T-helper 1 cell (primary cell): ENCODE measurements at places on chromosomes 3 and 15.

- DNase-seq: no peak
Measured at GRCh38 chr3:197960694-197961581, 921 bp downstream of the LMLN start.

DNA sequence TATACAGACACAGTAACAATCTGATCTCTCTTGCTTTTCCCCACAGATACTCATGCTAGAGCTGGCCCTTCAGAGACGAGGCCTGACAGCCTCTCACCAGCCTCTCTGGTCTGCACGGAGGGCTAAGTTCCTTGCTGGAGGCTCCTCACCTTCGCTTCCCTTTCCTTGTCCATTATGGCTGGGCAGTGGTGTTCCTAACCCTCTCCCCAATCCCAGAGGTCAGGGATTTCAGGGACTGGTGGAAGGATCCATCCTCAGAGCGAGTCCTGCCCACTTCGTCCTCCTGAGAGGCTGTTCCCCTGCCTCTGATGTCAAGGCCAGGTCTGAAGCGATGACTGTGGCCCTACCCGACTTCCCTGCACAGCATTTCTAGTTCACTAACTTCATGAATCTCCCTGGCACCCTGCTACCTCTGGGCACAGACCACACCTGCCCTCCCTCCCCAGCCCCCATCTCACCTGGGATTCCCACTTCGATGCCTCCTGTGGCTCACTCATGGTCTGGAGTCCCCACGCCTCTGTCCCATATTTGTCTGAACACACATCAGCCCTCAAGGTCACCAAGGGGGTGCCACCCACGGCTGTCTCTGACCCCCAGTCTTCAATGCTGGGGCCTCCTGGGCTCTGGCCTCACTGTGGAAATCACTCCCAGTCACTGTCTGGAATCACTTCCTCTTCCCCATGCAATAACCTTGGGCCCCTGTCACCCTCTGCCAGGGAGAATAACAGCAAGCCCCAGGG is 124.9 kb upstream of the PRR20G start:
- no peak for DNase-seq

DNA sequence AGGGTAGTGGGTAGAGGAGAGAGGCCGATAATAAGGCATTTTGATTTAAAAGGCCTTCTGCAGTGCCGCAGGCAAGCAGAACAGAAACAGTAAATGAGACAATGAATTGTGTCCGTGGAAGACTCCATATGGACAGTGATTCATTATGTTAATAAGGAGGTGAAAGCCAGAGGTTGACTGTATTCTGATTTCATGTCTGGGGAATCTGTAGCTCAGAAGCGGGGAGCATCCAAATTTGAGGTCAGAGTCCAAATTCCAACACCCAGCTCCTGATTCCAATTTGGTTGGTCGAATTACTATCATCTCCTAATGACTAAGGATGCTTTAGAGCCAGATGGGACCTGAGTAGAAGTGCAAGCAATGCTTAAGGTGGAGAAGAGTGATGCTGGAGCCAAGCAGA is 1.0 kb upstream of the TBC1D21 start:
- DNase-seq: no peak

GRCh38 chr3:170419557-170420087 is 954 bp downstream of the CLDN11 start:
- DNase-seq: no peak

DNA sequence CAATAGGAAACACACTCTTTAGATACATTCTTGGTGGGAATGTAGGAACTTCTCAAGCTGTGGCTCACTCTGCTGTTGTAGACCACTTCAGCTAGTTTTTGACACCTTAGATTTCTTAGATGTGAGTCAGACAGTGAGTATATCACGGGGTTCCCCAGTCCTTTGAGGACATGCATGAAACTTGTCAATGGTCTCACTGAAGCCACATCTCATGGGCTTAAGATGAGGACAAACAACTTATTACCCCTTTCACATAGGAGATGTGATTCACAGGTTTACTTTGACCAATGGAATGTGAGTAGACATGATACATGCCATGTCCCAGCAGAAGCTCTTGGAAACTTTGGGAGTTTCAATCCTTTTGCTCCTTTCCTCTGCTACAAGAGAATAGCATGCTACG is 325.5 kb downstream of the CHST2 start:
- DNase-seq: no peak

- no peak for DNase-seq
Measured at GRCh38 chr3:197149528-197149927, 119.9 kb upstream of the MELTF start.

- DNase-seq: no peak
Measured at GRCh38 chr15:67307156-67307555, 52.6 kb downstream of the IQCH start.

DNA sequence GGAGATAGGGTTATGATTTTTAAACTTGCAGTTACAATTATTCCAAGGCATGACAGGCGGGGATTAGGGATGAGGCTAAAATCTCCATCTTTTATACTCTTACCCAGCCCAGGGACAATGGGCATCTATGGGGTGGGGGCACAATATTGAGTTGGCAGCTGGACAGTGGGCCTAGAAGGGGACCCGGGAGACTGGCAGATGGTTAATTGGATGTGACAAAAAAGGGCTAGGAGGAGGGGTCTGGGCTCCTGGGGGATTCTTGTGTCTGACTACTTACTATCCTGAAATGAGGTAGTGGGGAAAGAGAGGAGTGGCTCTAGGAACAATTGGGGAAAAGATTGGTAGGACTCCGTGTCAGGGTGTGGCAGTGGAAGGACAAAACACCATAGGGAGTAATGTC is 53.0 kb upstream of the ROPN1 start:
- no peak for DNase-seq

DNA sequence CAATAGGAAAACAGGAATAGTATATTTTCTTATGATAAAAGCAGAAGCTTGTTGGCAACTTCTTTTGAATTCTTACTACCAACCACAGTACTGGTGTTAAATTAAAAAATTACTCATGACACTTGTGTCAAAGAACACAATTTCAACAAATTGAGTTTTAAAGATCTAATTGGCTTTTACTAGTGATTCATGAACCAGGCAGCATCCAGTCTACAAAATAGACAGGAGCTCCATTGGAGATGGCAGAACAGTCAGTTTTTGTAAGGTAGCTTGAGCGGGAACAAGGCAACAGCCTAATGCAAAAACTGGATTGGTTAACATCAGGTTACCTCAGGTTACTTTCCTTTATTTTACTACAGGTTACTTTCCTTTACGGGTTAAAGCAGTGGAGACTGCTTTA is 181.3 kb upstream of the THBS1 start:
- DNase-seq: no peak

- DNase-seq: no peak
Measured at GRCh38 chr15:87907676-87908446, 348.7 kb downstream of the NTRK3 start.

GRCh38 chr3:1623896-1624295 is 474.8 kb upstream of the CNTN4 start:
- no peak for DNase-seq

DNA sequence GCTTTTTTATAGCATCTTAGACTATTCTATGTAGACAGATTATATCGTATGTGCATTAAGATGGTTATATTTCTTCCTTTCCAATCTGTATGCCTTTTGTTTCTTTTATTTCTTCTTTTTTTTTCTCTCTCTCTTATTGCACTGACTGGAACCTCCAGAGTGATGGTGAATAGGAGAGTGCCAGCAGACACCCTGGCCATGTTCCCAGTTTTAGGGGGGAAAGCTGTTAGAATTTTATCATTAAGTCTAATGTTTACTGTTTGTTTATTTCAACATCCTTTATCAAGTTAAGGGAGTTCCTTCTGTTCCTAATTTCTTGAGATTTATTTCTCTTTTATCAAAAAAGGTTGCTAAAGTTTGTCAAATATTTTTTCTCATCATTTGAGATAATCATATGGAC is 116.6 kb upstream of the LRTM1 start:
- DNase-seq: no peak

- no peak for DNase-seq
Measured at GRCh38 chr3:42822828-42823227, 13.6 kb downstream of the ACKR2 start.
